ENCODE measurements at places on chromosomes 11 and 22.
A peak's percentile ranks its signal among the peaks of the same experiment; 100 is the strongest.

- DNase-seq, result no peak
Observed at GRCh38 chr11:110085255-110085838, 7.8 kb upstream of the ZC3H12C start.

GRCh38 chr22:29245626-29246385 is 22.0 kb downstream of the RHBDD3 start:
- peak; percentile 69 for DNase-seq

- DNase-seq, result no peak
Observed at GRCh38 chr11:88507771-88508417, 170.4 kb upstream of the CTSC start.

DNA sequence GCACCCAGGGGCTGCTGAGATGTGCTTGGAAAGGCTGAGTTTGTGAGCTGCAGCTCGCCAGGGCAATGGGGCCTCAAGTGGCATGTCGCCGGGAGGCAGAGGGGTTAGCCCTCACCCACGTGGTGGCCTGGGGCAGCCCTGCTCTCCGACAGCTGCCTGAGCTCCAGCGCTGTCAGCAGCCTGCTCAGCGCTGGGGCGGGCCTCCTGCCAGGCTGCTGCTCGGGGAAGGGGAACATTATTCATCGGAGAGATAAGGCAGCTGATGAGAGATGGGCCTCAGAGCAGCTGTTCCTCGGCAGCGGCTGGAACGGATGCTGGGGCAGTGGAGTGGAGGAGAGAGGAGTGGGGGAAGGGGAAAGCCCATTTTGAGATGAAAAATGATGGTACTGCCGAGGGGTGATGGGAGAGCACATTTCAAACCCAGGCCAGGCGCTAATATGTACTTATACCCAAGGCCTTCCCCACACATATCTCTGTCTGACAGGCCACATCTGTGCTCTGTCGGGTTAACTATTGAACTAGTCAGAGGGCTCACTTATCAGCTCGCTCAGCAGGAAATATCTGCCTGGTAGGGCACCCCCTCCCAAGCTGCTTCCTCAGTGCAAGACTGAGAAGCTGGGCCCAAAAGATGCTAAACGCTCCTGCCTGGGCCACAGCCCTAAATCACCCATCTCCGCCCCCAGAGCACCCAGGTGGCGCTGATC is 79.5 kb downstream of the TIMP3 start:
- DNase-seq, result no peak

DNA sequence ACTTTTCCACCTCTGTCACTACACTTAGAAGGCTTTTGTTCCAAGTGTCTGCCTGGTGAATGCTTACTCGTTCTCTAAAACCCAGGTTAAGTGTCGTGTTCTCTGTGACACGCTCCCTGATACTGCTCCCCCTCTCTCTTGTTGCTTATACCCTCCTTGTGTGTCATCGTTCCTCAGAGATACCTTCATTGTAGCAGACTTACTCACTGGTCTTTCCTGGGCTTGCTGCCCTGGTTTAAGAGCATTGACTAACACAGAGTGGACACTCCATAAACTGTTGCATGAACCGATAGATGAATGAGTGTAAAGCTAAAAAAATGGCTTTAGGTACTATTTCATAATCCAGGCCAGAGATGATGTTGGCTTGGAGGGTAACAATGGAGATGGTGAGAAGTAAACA is 171.3 kb downstream of the GRIK4 start:
- no peak for DNase-seq

GRCh38 chr11:115921986-115922385 is 417.8 kb upstream of the CADM1 start:
- DNase-seq, result no peak

- no peak for DNase-seq
Observed at GRCh38 chr11:103234974-103235373, 125.7 kb downstream of the DYNC2H1 start.

DNA sequence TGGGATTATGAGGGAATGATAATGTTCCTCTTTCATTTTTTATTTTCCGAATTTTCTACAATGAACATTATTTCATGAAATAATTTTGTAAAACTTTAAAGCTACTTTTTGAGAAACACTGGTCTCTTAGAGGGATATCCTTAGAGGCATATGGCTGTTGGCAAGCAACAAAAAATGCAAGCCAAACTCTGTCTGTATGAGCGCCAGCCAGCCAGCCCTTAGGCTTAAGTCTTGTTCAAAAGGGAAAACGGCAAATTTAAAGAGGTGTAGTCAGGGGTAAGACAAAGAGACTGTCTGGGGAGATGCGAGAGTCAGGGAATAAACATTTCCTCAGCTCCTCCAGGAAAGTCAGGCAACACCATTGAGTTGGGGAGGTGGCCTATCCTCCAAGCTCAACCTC is 22.5 kb downstream of the ASCC2 start:
- no peak for DNase-seq

DNA sequence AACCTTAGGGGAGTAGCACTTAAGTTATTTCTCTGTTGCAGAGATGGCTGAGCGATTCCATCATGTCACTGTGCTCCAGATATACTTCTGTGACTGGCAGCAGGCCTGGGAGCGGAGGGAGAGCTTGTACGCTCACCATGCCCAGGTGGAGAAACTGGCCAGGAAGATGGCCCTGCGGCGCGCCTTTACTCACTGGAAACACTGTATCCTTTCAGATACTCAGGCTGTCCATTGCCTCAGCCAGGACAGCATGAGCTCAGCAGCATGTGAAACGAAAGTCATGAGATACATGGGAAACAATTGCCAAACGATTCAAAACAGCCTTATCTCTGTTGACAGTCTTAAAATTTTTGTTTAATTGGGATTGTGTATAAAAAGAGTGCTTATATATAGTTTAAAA is 78.9 kb downstream of the SFI1 start:
- DNase-seq, result no peak

DNA sequence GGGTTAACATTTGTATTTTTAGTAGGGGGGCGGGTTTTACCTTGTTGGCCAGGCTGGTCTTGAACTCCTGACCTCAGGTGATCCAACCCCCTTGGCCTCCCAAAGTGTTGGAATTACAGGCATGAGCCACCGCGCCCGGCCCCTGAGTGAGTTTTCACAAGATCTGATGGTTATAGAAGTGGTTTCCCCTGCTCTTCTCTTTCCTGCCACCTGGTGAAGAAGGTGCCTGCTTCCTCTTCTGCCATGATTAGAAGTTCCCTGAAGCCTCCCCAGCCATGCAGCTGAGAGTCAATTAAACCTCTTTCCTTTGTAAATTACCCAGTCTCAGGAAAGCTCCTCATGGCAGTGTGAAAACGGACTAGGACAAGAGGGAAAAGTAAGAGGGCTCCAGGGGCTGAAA is 259.1 kb upstream of the PLET1 start:
- DNase-seq, result no peak

DNA sequence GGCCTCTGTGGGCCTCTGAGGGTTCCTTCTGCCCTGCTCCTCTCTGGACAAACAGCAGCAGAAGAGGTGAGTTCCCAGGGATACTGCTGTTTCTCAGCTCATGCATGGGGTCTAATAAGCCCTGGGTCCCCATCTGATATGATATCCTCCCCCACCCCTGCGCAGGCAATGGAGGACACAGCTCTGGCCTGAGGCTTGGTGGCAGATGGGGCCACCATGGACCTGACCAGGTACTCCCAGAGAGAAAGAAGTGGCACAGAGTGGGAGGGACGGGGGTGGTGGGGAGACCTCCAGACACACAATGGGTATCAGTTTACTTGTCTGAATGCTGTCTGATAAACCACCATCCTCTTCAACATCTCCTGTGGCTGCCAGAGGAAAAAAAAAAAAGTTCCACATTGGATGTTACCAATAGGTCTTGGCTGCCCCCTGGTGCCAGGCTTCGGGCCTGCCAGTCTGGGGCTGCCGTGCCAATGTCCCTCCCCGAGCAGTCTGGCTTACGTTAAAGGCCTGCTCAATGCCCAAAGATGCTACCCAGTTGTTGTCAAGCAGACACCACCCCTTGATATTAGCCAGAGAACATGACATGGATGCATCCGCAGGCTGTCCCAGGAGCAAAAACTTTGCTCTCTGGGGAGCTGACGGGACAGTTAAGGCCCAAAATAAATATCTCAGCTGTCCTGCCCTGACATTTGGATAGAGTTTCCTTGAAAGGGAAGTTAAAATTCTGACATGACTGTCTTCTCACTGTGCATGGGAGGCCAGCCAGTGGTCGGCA is 27.9 kb upstream of the ABCC8 start:
- peak; percentile 56 for DNase-seq

GRCh38 chr22:35205961-35206360 is 51.3 kb upstream of the HMGXB4 start:
- no peak for DNase-seq

DNA sequence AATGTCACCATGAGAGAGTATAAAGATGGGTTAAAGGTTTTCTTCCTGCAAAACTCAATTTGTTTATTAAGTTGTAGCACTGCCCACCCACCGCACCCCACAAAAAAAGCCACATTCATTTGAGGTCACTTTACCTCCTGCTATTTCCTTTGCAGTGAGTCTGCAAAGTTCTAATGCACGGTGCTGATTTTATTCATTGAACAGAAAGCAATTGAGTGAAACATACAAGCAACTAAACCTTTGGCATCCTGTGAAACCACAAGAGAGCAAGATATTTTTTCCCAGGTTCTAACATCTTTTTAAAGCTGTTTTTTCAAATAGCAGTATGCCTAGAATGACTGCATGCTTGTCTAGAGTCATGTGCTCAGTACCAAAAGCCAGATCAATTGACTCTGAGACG is 39.0 kb downstream of the RRAS2 start:
- DNase-seq, result peak; percentile 64

DNA sequence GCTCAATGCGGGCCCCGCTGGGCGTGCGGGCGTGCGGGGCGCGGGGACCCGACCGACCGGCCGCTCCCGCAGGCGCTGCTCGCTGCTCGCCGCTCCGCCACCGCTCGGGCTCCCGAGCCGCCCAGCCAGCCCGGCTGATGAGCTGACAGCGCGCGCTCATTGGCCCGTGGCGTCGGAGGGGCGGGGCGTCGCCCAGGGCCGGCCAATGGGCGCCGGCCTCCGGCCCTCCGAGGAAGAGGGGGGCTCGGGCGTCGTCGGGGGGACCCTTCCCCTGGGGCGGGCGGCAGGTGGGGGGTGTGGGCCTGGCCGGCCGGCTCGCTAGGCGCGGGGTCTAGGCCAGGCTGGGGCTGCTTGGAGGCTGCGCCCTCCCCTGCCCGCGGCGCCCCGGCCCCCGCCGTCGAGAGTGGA is at the start of gene SCUBE1:
SCUBE1 (minus strand) TSS at position 111 of the 408 bp plus-strand sequence. CDS start 111 bp downstream, outside the sequence.
- DNase-seq, result peak; percentile 18

DNA sequence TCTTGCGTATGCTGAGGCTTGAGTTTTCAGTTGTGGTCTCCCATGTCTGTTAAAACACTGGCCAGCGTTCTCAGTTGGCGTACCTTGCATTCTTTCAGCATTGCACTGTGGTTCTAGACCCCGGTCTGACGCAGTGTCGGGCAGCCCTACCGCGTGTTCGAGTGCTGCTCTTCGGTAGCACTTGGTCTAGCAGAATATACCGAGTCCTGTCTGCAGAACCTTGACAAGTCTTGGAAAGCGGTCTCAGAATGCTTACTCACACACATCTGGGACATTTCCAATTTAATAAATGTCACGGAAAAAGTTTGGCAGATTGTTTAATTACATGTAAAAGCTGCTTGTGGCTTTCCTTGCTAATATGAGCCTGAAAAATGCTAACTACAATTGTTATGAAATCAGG is 32.6 kb downstream of the PPFIA1 start:
- no peak for DNase-seq

GRCh38 chr22:30305519-30305905 is 16.2 kb upstream of the CASTOR1 start:
- DNase-seq, result peak; percentile 76

- no peak for DNase-seq
Observed at GRCh38 chr11:23765682-23766252, 731.1 kb upstream of the LUZP2 start.

DNA sequence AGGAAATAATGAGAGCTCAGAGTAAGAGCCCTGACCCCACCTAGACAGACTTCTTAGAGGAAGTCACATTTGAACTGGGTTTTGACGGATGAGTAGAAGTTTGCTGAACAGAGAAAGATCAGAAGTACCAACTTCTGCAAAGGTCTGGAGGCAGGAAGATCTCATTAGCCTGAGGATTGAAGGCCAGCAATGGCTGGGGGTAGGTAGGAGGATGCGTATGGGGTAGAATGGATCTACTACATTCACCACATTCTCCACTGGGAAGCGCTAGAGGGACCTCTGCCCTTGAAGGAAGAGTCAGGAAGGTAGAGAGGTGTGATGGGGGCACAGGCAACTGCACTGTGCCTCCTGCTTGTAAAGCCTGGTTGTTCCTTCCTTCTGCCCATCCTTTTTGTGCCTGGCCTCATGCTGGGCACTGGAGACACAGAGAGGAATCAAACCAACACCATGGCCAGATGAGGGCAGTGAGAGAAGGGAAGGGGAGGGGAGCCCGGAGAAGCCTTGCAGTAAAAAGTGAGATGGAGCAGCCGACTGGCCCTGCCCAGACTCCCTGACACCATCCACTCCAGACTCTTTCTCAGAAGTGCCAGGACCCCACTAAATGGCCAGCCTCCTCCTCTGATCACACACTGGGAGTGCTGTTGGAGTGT is 4.9 kb downstream of the TPBGL start:
- DNase-seq, result no peak

Data from CD4-positive, alpha-beta T cell treated with Interleukin-4 for 4 hours (primary cell).